PC-3 (cell line): ENCODE measurements at places on chromosomes 3 and 15. TPM values are rescaled to one million over a fixed set of nuclear protein-coding genes. Genes with fewer than 3 reads are reported as not detected.

DNA sequence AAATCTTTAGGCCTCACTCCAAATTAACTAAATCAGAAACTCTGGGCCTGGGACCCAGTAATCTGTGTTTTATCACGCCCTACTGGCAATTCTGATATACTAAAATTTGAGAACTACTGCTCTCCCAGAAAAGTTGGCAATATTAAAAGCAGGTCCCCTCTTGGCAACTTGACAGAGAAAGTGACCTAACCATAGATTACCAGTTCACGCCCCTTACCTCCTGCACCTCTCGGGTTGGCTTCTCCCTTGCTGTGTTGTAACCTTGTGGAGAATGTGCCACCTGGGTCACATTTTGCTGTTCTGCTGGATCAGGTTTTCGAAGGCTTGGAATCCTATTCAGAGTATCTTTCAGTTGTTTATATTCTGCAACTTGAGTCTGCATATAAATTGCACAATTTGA, 59.1 kb downstream of the GOLIM4 start:
- DNase-seq: no peak

DNA sequence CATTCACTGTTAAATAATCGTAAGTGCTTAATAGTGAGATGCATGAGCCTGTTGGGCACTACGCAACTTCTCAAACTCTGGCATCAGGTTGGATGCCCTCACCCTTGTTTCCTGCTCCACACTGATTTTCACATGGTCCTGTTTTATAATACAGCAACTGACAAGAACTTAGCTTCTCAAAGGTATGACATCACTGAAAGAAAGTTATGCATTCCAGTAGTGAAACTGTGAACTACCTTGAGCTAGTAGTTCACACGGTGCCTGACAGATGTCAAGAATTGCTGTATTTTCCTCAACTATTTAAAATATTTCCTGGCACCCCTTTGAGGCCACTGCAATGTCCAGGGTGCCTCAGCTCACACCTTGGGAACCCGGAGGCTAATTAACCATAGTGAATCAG, 327.5 kb downstream of the RORA start:
- DNase-seq: no peak

DNA sequence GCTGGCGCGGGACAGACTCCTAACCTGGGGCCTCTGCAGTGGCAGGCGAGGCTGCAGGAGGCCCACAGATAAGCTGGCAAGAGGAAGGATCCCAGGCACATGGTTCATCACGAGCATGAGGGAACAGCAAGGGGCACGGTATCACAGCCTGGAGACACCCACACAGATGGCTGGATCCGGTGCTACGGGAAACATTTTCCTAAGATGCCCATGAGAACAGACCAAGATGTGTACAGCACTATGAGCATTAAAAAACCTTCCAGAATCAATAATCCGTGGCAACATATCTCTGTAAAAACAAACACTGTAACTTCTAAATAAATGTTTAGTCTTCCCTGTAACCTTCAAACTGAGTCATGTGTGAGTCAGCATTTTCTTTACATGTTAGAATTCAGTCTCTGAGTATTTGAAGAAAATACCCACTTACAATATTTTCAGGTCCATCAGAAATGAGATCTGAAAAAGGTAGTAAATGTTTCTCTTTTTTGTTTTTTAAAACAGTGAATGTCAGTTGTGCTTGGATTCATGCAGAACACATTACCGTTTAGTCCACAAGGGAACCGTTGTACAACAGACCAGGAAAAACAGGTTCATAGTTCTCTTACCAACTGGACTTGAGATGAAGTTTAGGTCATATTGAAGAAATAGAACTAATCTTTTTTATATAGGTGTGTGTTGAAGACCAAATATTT, 75.9 kb downstream of the BOC start:
- peak; percentile 92 for DNase-seq

- DNase-seq: no peak
Observed at GRCh38 chr3:18355832-18356231, 69.3 kb downstream of the SATB1 start.

DNA sequence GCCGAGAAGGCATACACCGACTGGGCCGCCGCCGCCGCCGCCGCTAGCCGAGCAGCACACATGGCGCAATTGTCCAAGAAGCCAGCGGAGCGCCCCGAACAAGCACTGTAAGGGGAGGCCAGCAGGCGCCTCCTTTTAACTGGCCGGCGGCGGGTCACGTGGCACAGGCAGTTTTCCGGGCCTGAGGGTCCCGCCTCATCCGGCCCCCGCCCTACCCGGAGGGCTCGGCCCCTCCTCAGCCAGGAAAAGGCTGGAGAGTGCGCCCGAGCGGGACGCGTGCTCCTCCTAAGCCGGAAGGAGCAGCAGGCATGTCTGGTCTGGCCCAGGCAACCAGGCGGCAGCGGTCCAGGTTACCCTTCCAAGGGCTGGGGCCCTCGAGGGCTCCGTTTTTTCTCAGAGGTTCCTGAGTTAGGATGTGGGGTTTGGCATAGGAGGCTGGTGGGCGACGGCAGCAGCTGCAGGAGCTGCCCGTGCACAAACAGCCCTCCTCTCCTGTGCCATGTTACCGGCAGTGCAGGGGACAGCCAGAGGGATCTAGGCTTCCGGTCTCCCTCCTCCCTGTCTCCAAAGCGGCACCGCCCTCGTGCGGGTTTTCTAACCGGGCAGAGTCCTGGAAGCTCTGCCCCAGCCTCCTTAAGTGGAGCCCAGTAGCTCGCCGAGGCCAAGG, at the start of gene GPX1:
GPX1 (minus strand) TSS at position 137 of the 667 bp plus-strand sequence; CDS start at position 62, 75 bp downstream.
- DNase-seq: peak; percentile 98

DNA sequence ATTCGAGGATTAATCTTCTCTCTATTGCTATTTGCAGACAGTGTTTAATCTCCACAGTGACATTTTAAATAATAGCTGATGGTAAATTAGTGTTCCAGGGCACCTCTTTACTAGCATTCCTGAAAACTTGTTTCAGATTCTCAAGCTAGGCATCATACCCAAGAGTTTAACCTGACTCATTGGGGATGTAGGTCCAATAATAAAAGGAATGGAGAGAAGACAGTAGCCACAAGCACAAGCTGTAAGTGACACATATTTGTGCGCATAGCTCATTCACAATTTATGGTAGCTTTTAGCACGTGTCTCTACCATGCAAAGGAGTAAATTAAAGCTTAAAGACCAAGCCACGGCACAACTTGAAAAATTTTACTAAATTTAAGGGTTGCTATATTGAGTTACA, 171.3 kb upstream of the FAM3D start:
- DNase-seq: no peak

DNA sequence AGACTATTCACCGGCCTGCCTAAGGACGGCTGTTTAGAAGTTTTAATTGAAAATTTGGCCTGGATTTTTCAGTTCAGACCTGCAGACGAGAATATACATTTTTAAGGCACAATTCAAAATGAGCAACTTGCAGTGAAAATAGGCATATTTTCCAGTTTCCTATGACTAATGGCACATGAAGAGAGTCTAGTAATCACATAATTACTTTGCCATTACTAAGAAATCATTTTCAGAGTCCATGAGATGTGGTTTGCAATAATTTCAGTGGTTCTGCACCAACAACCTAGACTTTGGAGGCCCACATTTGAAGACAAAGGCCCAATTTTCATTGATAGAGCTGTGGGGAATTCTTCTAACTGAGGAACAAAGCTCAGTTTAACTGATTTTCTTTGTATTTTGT, 205.3 kb downstream of the SOX2 start:
- peak; percentile 14 for DNase-seq

DNA sequence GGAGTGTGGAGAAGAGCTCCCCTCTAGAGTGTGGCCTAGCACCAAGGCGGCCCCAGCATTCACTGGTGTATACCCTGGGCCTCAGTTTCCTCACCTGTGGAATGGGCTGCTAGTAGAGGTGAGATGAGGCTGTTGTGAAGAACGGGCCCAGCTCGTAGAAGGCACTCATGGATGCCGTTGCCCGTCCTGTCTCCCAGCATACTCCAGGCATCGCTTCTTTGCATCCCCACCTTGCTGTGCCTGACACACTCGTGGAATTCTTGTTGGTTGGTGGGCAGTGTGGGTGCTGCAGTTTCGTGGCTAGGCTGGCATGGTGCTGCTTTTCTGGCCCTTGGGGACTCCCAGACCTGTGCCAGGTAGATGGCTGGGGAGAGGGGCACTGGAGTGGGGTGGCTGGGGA, 76.7 kb downstream of the SMAD6 start:
- DNase-seq: no peak

- DNase-seq: no peak
Observed at GRCh38 chr15:69727121-69727924, 274.7 kb downstream of the RPLP1 start.

DNA sequence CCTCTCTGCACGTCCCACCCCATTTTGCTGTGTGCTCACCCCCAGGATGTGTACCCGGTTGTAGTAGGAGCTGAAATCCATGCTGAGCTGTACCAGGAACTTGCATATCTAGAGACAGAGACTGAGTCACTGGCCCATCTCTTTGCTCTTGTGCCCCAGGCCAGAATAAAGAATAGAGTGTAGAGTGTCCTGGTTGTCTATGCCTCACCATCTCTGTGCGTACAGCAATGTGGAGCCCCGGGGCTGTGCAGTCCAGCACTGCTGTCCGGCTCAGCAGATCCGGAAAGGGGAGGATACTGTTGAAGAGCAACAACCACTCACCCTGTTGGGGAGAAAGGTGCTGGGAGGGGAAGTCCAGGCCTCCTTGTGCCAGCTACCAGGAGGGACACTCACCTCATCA, 2.6 kb downstream of the DALRD3 start:
- no peak for DNase-seq

DNA sequence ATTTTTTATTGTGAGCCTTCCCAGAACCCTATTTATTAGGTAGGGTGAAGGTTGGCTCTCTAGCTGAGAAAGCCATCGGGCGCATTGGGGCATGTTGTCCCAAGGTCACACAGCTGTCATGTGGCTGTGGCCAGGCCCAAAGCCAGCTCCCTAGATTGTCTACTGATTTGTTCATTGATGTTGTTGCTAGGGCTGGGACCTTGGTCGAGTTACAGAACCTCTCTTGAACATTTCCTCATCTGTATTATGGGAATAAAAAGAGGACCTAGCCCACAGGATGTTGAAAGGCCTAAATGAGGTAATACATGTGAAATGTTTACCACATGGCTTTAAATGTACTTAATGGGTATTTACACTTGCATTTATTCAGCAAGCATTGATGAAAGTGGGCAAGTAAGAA, 252.5 kb downstream of the SUCLG2 start:
- DNase-seq: no peak

GRCh38 chr15:83115410-83115809, 8.0 kb downstream of the TM6SF1 start:
- no peak for DNase-seq

DNA sequence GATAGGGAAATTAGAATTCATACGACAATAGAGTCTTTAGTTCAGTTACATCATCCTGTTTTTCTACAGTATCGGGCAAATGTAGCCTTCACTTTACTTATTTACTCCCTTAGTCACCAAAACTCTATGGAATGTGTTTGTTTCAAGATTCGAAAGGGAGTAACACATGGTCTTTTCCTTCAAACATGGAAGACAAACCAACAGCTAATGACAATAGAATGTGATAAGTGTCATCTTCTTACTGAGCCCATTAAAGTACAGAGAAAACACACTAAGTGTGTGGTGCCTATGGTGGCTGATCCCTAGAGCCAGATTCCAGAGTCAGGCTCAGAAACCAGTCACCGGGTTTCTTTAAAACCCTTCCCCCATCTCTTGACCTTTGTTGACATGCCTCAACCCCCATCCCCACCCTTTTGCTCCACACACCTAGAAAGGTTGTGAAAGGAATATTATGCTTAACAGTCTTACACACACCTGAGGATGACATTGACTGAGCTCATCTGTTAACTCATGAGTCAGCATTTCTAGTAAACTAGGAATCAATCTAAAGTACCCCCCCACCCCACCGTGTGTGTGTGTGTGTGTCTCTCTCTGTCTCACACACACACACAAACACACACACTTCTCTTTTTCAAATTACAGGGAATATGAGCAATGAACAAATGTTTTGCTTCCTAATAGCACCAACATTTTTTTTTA, 549.6 kb upstream of the CCDC54 start:
- DNase-seq: peak; percentile 12

- no peak for DNase-seq
Observed at GRCh38 chr3:129341331-129342141, 62.9 kb downstream of the HMCES start.

- no peak for DNase-seq
Observed at GRCh38 chr3:30500666-30501399, 105.6 kb upstream of the TGFBR2 start.

DNA sequence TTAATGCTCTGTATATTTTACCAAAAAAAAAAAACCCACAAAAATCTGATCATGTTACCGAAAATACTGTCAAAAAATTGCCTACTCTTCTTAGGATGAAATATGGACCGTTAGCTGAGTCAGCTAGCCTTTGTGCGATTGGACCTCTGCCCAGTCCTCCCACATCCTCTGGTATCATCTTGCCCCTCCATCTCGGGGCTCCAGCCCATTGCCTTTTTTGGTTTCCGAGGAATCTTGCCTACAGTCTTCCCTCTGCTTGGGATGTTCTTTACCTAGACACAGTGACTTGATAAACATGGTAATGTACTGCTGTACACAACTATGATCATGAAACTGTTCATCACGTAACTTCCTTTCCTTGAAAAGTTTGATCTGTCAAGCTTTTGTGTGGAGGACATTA, 371.4 kb downstream of the SV2B start:
- DNase-seq: no peak

DNA sequence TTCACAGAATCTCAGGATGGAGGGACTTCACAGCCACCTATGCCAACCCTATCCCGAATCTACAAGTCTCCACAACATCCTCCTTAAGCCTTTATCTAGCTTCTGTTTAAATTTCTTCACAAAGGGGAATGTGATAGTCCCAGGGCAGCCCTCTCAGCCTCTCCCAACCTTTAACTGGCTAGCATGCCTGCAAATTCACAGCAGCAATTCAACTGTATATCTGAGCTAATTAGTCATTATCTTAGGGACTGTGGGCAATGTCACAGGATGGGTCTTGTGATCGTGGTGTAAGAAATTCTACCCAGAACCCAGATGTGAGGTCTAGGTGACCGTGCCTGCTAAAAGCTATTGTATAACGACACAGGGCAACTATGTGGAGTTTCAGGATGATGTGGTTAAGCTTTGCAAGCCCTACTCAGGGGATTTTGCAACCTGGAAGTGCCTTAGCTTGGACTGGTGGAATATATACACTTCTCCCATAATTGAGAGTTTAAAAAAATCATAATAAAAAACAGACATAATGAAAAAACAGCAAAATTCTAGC, 65.5 kb upstream of the FBN1 start:
- DNase-seq: no peak

CYP8B1 gene
- not detected in 2 replicates for total RNA-seq

IMPG2 gene
- 0.17 and 0.18 TPM in 2 replicates for total RNA-seq

ERICH6 gene
- not detected in 2 replicates for total RNA-seq

NLGN1 gene
- 0.77 and 0.92 TPM in 2 replicates for total RNA-seq

SLC35G2 gene
- 1.8 and 3.7 TPM in 2 replicates for total RNA-seq

PAQR9 gene
- total RNA-seq: 0.12 TPM in 1 of 2 replicates, not detected in the other
